ENCODE measurements at places on chromosomes 5 and 9. TPM values are rescaled to one million over a fixed set of nuclear protein-coding genes. Genes with fewer than 3 reads are reported as not detected.

LECT2 gene
- polyA plus RNA-seq: 5.2 TPM

TCF7 gene
- 13.0 TPM for polyA plus RNA-seq

DAP gene
- 118 TPM for polyA plus RNA-seq

TERT gene
- 0.33 TPM for polyA plus RNA-seq

CCL21 gene
- 18.3 TPM for polyA plus RNA-seq

TAF11L10 gene
- not detected for polyA plus RNA-seq

SOX30 gene
- 0.50 TPM for polyA plus RNA-seq

TIMD4 gene
- polyA plus RNA-seq: 0.68 TPM

GABRA6 gene
- polyA plus RNA-seq: not detected

IQGAP2 gene
- 77.6 TPM for polyA plus RNA-seq

GFI1B gene
- polyA plus RNA-seq: 0.52 TPM

NPR3 gene
- 34.5 TPM for polyA plus RNA-seq

EMB gene
- 5.2 TPM for polyA plus RNA-seq

ACOT12 gene
- polyA plus RNA-seq: 1.2 TPM

HBEGF gene
- polyA plus RNA-seq: 7.9 TPM

PCDHGA11 gene
- 5.1 TPM for polyA plus RNA-seq

PCDHA1 gene
- not detected for polyA plus RNA-seq

GAS1 gene
- 55.3 TPM for polyA plus RNA-seq

GOLPH3 gene
- polyA plus RNA-seq: 90.5 TPM

CCDC69 gene
- polyA plus RNA-seq: 5.3 TPM

CER1 gene
- polyA plus RNA-seq: 3.3 TPM

AGGF1 gene
- polyA plus RNA-seq: 34.2 TPM

TMEM203 gene
- polyA plus RNA-seq: 39.0 TPM

DAB2IP gene
- 42.5 TPM for polyA plus RNA-seq

TPPP gene
- polyA plus RNA-seq: 7.3 TPM

LHX3 gene
- not detected for polyA plus RNA-seq

IFNA16 gene
- polyA plus RNA-seq: not detected
